ENCODE measurements at places on chromosomes 16 and 17. TPM values are rescaled to one million over a fixed set of nuclear protein-coding genes. Genes with fewer than 3 reads are reported as not detected.

GRCh38 chr16:50295541-50296132, 29.3 kb downstream of the ADCY7 start:
- peak; percentile 68 for DNase-seq

DNA sequence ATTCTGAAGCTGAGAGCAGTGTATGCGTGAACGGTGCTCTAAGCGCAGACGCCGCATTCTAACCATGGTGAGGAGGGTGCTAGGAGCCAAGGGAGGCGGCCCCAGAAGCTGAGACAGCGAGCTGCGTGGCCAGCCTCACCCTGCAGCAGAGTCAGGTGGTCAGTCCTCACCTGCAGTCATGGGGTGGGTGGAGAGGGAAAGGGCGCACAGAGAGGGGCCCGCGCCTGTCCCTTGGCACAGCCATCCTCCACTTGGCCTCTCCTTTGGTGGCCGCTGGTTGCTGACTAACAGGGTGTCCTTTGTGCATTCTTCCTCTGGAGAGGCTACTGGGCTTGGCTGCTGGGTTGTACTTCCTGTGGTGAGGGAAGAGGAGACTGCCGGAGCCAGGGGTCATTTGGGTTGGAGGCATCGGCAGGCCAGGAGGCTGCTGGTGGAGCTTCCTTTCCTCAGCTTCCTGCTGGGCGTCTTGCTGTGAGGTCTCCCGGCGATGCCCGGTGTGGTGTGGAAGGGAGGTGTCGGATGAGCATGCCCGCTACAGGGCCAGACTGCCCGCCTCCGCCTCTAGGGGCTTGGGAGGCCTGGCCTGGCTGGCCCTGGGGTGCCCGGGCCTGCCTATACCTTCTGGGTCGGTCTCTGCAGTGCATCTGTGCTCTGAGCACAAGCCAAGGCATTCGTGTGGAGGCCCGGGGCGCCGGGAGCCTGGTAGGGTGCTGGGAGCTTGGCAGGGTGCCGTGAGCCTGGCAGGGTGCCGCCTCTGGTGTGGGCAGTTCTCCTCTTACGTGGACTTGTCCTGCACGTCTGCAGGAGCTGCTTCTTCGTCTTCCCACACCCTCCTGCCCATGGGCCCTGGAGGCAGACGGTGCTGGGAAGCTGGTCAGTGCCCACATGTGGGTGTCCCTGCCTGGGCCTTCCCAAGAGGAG, 17.4 kb downstream of the RNF213 start:
- no peak for DNase-seq

- DNase-seq = no peak
These were observed 60.8 kb downstream of the SOCS3 start for GRCh38 chr17:78299049-78299448.

GRCh38 chr17:2050300-2051060, 4.4 kb upstream of the HIC1 start:
- DNase-seq = no peak

GRCh38 chr16:83762141-83762991, 45.4 kb upstream of the HSBP1 start:
- no peak for DNase-seq

GRCh38 chr17:6108987-6109386, 38.8 kb downstream of the WSCD1 start:
- DNase-seq = no peak

DNA sequence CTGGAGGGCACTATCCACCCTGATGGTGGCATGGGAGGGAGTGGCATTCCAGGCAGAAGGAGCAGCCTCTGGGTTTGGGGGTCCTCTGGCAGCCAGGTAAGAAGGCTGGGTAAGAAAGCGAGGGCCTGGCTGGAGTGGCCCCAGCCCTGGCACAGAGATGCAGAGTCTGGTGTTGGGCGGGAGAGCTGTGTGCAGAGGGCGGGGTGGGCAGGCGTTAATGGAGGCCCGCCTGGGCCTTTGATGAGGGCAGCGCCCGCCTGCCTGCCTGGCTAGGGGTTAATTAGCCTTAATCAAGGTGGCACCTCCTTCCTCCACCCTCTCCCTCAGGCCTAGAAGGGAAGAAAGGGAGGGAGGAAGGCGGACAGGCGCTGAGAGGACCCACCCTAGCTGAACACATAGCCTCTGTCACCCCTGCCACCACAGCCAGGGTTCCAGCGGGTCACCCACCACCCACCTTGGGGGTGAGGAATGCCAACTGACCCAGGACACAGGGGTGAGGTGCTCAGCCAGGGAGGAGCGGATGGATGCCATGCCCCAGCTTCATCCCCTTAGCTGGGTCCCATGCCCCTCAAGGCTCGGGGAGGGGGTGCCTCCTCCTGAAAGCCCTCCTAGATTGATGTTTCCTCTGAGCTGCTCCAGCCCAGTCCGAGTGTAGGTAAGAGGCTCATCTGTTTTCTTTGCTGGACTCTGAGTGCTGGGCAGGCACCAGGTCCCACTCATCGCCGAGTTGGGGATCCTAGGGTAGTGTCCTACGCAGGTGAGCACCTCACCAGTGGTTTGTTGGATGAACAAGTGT, 13.4 kb upstream of the FAM83G start:
- DNase-seq = peak; percentile 61

- peak; percentile 48 for DNase-seq
These were observed 22.7 kb downstream of the TRPV3 start for GRCh38 chr17:3534881-3535252.

DNA sequence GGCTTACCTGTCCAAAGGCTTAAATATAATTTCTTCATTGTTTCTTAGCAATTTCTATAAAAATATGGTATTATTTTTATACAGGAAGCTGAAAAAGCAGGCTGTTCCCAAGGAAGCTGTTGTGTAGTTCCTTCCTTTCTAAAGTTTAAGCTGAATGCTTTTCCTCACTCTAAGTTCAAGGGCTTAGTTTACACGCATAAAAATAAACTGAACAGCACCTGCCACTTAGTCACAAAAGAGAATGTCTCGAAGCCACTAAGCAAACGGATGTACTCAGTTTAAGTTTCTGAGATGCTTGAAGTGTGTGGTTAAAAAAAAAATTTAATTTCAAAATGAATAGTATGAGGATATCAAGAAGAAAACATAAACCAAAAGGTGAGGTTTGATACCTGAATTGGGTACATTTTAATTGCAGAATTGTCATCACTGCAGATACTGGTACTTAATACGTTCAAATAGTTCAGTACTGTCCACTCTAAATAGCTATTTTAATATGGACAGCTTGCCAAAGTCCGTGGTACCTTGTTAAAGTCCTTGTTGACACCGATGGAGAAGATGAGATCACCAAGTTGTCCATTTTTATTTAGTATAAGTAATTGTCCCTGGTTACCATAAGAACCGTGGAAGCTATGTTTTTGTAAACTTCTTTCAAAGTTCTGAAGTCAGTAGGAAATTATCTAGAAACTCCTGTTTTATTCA, 38.1 kb downstream of the MRTFB start:
- DNase-seq = no peak

GRCh38 chr17:57507828-57508227, 237.3 kb downstream of the CCDC182 start:
- no peak for DNase-seq

GRCh38 chr17:22600644-22601298, 908.4 kb downstream of the KCNJ18 start:
- no peak for DNase-seq

- DNase-seq = no peak
These were observed 145.8 kb downstream of the SLC39A11 start for GRCh38 chr17:72946696-72947095.

- DNase-seq = no peak
These were observed 3.0 kb upstream of the KRT15 start for GRCh38 chr17:41521574-41522261.

GRCh38 chr16:65054457-65054856, 67.4 kb downstream of the CDH11 start:
- no peak for DNase-seq

DNA sequence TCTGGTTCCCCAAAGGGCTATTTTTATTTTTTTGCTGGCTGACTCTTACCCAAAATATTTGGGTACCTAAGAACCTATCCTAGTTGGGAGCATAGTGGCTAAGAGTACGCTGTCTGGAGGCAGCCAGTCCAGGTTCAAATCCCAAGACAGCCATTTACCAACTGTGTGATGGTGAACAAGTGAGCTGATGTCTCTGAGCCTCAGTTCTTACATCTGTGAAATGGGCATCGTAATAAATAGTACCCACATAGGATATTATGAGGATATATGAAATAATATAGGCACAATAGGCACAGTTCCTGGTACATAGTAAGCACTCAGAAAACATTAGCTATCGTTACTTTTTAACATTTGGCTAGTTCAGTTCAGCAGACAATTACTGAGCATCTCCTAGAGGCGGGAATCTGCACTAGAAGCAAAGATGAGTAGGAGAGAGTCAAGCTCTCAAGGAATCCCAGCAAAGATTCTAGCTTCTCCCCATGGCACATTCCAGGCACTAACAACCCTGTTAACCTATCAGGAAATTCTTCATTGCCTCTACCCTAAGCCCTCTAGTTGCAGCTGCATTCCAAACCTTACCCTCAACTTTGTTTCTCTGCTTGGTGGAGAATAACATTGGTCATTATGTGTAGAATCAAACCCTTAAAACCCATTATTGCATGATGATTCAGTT, 31.6 kb downstream of the GPR139 start:
- DNase-seq = no peak

DNA sequence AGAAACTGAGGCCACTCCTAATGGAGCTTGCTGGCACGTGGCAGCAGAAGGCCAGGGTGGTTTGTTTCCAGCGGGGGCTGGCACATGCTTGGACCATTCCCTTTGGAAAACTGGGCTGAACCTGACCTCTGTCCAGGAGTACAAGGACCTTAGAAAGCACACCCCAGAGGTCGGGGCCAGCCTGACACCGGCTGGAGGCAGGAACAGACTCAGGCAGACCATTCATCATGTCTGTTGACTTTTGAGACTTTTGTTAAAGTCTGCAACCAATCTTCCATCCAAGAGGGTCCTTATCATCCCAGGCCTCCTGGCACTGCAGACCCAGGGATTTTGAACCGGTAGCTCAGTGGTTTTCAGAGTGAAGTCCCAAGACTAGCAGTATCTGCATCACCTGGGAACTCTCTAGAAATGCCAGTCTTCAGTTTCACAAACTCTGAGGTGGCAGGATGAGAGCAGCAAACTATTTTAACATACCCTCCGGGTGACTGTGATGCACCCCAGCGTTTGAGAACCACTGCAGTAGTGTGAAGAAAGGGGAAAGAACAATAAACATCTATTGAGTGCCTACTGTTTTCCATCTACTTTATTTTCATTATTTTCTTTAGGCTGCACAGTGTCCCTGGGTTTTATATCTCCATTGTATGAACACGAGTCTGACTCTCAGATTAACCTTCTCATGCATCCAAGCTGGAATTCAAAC, 145.3 kb upstream of the PLCG2 start:
- DNase-seq = no peak

DNA sequence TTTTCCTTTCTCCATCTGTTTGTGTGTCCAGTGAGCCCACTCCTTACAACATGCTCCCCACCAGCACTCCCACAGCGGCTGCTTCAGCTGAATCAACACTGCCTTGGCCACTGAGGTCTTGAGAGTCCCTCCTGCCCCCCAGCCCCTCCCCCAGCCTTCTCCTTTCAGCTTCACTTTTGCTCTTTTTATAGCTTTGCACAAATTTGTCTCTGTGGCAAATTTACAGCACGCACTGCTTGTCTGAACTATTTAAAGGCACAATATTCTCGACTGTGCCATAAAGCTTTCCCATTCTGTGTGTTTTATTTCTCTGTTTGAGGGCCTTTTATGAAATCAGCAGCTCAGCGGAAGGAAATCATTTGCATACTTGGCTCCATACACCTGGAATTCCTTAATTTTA, 579.3 kb downstream of the TOX3 start:
- DNase-seq = no peak

- no peak for DNase-seq
These were observed 4.0 kb upstream of the SCRN2 start for GRCh38 chr17:47844814-47845715.

- DNase-seq = no peak
These were observed 155.2 kb upstream of the C17orf78 start for GRCh38 chr17:37220607-37220953.

- no peak for DNase-seq
These were observed 26.4 kb downstream of the USP10 start for GRCh38 chr16:84726079-84726668.

CACNG5 gene
- total RNA-seq = not detected

B4GALNT2 gene
- not detected for total RNA-seq

CEP295NL gene
- 0.67 TPM for total RNA-seq

CACNA1G gene
- 0.41 TPM for total RNA-seq

KRT32 gene
- not detected for total RNA-seq

CLEC10A gene
- not detected for total RNA-seq

CSH2 gene
- not detected for total RNA-seq

METTL2A gene
- total RNA-seq = 19.1 TPM

TEKT3 gene
- total RNA-seq = 0.82 TPM

CCL3 gene
- not detected for total RNA-seq

KRT25 gene
- not detected for total RNA-seq

MYH2 gene
- not detected for total RNA-seq

AIPL1 gene
- not detected for total RNA-seq
